ENCODE measurements at places on chromosomes 2 and 18.

DNA sequence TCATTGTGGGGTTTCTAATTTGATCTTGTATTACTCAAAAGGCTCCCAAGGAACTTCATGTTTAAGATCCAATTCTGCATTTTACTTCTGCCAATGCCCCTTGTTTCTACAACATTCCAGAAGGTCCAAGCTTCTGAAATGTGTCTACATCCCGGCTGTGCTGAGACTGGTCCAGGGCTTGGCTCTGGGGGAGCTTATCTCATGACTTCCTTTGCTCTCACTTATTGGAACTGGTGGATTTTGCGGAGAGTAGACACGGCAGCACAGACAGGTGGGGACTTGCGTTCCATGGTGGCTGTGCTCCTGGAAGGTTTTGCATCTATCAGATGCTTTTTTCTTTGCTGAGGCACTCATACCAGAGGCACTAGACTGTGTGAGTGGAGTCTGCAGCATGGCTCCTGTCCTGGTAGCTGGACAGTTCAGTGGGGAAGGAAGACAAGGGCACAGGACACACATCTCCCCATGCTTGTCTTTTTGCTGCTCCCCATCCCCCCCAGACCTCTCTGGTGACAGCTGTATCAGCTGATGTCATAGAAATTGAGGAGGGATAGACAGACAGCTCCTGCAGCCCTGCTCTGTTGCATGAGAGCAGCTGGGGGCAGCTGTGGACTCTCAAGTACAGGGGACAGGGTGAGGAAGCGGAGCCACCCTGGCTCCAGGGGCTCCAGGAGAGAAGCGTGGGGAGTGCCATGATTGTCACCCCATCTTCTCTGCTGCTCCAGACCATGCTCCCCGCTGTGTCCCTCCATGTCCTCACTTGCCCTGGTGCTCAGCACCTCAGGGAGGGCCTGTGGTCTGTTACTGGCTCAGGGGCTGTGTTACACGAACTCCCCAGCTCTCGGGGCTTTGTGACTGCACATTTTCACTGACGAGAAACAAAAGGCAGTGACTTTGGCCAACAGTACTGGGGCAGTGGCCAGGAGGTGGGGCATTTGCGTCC, 46.0 kb downstream of the ACAA2 start:
- DNase-seq = no peak

- peak; percentile 0 for DNase-seq
Measured at GRCh38 chr2:190180313-190181122, 118.0 kb upstream of the MSTN start.

DNA sequence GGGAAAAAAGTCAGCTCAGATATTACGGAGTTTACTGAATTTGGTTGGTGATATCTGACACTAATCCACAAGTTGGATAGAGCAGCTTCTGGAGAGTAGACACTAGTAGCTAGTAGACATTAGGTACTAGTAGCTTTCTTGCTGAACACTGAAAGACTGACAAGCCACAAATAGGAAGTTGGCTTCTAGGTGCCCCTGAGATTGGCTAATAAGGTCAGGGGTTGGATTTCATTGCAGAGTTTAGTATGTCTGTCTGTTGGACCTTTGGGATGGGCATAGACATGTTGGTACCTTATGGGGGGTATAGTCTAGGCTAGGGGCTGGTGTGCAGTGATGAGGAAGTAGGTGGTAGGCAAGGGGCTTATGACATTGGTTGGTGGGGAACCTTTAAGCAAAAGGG, 164.9 kb upstream of the LRRTM1 start:
- no peak for DNase-seq

DNA sequence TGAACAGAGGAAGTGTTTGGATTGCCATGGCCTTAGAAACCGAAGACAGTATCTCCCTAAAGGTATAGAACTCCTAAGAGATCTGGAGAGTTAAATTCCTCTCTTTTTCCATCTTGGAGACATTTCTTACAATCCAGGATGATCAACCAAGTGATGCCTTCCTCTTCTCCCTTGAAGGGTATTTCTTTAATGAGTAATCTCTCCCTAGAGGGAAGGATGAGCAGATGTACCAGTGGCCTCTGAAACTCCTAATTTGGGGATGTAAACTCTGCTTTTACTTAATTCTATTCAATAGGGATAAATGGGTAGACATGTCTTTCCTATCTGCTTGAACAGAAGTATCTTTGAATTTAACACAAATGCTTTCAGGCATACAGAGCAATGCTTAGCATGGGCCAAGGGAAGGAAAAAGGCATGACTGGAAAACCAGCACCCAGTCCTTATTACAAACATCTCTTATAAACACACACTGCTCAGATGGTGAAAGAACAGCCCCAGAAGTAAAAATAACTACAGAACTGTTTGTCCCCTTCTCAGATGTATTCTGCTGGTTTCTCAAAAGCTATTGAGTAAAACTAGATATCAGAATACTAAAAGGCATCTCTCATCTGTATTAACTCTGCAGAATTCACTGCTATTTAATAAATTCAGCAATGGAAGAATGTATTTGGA, 4.7 kb upstream of the THNSL2 start:
- no peak for DNase-seq

DNA sequence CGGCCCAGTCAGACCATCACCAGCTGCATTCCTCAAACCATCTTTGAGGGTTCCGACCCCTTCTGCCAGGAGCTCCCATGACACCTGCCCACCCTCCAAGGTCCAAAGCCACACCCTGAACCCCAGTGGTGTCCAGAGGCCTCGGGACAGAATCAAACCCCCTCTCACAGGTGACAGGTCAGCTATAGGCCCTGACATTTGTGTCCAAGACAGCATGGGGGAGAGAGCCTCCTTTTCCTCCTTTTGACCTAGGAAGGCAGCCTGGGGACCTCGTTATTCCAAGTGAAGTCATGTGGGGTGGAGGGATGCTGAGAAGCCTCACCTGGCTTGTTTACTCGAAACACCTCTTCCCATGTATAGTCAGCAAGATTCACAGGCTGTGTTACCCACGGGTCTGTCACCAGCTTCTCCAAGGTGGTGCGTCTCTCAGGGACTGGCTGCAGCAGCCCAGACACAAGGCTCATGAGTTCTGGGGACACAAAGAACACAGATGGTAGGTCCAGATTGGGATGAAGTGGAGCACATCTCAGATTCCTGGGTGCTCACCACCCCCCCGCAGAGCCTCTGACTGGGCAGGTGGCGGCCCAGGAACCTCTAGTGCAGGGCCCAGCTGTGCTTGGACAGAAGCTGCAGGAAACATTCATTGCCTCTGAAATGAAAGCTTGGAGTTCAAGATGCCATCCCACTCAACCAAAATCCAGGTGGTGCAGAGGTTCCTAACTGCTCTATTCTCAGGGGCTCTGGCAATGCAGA, 5.1 kb upstream of the MTERF4 start:
- DNase-seq = no peak

DNA sequence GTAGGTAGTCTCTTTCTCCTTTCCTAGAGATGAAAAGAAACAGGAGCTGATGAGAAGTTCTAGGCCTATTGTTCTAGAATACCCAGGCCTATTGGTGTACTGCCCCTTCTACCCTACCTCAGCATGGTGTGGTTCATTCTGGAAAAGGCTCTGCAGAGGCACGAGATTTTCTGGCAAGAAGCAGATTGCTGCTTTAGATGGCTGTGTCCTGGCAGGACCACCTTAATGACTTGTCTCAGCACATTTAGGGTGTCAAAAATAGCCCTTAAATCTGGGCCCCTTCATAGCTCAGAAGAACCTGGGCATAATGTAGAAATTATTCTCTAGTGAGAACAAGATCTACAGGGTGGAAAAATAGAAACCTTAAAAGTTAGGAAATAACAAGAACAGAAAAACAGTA, 87.9 kb downstream of the BCL2L11 start:
- no peak for DNase-seq

- no peak for DNase-seq
Measured at GRCh38 chr18:75369026-75369721, 58.3 kb downstream of the SMIM21 start.

All from stimulated activated CD8-positive, alpha-beta memory T cell treated with anti-CD3 and anti-CD28 coated beads, Interleukin-4, amount 100 ng/mL, for 24 hours (primary cell).